A549 treated with Hydrocortisone at 1 μM for 4 hours (cell line): ENCODE measurements at places on chromosomes 1 and 21. TPM values are rescaled to one million over a fixed set of nuclear protein-coding genes. Genes with fewer than 3 reads are reported as not detected.

The PADI1 gene
- 0.98 to 1.7 TPM (median 1.2 TPM) in 5 replicates for total RNA-seq

The CACNA1S gene
- 0.02 TPM in 1 of 5 replicates, not detected in the others for total RNA-seq

The CRYAA gene
- not detected in 5 replicates for total RNA-seq

The C4BPA gene
- total RNA-seq: 0.45 to 0.99 TPM (median 0.53 TPM) in 5 replicates

The OLIG1 gene
- total RNA-seq: not detected in 5 replicates

The SLC9C2 gene
- not detected in 5 replicates for total RNA-seq
